ENCODE measurements at places on chromosomes 7 and 10.

- H3K27me3 ChIP-seq, result peaks cover 100% of the 10 kb centered on the region
- H3K4me3 ChIP-seq, result peak overlapping the region; percentile 22
Observed at GRCh38 chr7:129780257-129780973, 168.9 kb downstream of the NRF1 start.

- no peaks in the 10 kb centered on the region for H3K36me3 ChIP-seq
- no peak overlapping the region for H3K27ac ChIP-seq
- no peak for DNase-seq
- no peaks in the 10 kb centered on the region for H3K27me3 ChIP-seq
- H3K4me3 ChIP-seq, result no peak overlapping the region
Observed at GRCh38 chr10:48589266-48589665, 15.6 kb downstream of the ARHGAP22 start.

- H3K36me3 ChIP-seq, result no peaks in the 10 kb centered on the region
- H3K27me3 ChIP-seq, result no peaks in the 10 kb centered on the region
- DNase-seq, result no peak
- H3K4me3 ChIP-seq, result no peak overlapping the region
Observed at GRCh38 chr10:126500866-126501265, 112.6 kb upstream of the ADAM12 start.

DNA sequence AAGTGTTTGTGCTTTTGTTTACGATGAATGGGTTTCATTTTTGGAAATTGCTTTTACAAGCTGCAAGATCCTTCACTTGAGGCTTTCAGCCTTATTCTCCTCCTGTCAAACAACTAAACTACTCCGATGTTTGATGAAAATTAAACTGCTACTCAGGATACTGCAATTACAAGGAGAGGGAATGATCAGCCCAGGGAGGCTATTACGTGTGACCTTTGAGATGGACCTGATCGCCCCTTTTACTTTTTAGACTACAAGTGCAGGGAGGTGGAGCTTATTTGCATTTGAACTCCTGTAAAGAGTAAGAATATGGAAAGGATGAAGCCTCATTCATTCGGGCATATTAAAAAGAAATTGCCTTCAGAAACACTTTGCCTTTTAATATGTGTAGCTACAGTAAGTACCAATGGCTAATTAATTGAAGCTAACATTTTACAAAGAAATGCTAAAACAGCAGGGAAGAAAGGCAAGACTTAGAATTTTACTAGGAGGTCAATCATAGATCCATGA is 219.1 kb downstream of the PHTF2 start:
- H3K27ac ChIP-seq, result no peak overlapping the region
- H3K4me1 ChIP-seq, result peaks cover 6% of the 10 kb centered on the region
- no peak for DNase-seq
- H3K27me3 ChIP-seq, result peaks cover 12% of the 10 kb centered on the region

DNA sequence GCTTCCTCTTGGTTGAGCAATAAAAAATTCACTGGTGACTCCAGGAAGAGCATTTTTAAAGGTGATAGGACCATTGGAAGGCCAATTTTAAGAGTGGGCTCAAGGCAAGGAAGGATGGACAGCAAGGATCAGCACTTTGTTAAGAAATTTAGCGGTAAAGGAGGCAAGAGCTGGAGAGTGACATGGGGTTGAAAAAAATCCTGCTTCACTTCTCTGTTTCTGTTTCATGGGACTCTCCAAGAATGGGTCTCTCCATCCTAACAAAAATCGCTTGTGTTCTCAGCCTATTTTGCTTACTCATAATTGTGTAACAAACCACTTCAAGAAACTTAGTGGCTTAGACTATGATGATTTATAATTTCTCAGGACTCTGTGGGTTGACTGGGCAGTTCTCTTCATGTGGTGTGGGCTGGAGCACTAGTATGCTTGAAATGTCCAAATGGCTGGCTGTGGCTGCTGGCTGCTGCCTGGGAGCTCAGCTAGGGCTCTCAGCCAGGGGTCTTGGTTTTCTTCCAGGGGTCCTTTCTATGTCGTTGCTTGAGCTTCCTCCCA is 59.8 kb upstream of the ZNRF2 start:
- no peak overlapping the region for H3K4me3 ChIP-seq
- DNase-seq, result no peak
